Urinary bladder (tissue), 4 donors: ENCODE measurements at places on chromosomes 5 and 9.

- no peak for DNase-seq
Measured at GRCh38 chr5:107425541-107426031, 245.2 kb downstream of the EFNA5 start.

- no peak for DNase-seq
Measured at GRCh38 chr9:109894473-109894872, 114.5 kb downstream of the PALM2AKAP2 start.

DNA sequence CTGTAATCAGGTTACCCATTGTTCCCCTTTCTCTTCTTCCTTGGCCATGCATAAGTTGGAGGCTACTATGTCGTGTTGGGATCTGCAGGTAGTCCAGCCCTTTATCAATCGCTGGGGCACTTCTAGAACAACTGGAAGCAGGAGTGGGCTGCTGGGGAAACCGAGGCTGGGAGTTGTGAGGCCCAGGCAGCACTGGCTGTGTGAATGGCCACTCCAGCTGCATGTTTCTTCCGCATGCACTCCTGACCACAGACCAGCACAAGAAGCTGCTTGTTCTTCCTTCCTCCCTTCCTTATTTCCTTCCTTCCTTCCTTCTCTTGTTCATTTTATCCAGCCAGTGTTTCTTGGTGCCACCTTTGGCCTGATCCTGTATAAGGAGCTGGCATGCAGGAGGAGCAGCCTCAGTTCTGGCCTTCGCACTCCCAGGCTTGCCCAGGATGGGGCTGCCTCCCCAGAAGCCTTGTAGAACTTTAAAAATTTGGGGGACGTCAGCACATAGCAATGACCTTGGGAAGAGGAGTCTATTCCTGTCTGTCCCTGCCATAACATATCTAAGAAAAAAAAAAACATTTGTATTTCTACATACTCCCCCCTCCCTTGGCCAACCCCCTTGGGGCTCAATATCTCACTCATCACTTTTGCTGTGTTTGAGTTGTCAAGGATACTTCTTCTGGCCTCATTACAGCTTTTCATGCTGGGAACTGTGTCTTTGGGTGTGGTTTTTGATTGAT lies 20.8 kb upstream of the CXCL14 start:
- no peak for DNase-seq

GRCh38 chr9:21901546-21901945 lies 92.6 kb downstream of the CDKN2A start:
- DNase-seq: no peak

DNA sequence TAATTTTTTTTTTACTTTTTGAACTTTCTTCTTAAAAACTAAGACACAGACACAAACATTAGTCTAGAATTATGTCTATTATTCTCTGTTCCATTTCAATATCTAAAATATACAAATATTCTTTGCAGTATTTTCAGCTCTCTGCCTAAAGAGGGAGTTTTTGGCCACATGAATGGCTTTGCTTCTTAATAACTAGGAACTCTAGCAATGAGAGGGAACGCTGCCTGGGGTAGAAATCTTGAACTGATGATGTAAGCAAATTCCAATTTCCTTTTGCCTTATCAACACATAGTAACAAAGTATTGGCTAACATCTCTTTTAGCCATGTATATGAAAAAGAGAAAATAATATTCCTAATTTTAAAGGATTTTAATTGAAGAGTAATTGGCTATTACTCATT lies 51.9 kb downstream of the SLC25A46 start:
- DNase-seq: no peak

- no peak for DNase-seq
Measured at GRCh38 chr9:78507037-78507436, 210.1 kb downstream of the PSAT1 start.

DNA sequence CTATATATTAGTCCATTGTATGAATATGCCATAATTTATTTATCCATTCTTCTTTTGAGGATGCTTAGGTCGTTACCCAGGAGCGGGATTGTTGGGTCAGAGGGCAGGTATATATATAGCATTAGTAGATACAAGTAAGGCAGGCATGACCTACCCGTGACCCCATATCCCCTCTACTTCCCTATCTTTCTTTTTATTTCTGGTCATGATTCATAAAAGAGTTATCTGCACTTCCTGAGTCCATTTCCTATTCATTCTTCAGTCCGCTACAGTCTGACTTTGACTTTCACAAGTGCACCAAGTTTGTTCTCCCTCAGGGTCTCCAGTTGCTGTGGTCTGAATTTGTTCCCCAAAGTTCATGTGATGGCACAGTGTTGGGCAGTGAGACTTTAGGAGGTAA lies 6.9 kb downstream of the RHOBTB3 start:
- DNase-seq: no peak

GRCh38 chr5:175047048-175047447 lies 322.7 kb downstream of the MSX2 start:
- DNase-seq: no peak

GRCh38 chr5:57666582-57666981 lies 184.0 kb upstream of the ACTBL2 start:
- no peak for DNase-seq

DNA sequence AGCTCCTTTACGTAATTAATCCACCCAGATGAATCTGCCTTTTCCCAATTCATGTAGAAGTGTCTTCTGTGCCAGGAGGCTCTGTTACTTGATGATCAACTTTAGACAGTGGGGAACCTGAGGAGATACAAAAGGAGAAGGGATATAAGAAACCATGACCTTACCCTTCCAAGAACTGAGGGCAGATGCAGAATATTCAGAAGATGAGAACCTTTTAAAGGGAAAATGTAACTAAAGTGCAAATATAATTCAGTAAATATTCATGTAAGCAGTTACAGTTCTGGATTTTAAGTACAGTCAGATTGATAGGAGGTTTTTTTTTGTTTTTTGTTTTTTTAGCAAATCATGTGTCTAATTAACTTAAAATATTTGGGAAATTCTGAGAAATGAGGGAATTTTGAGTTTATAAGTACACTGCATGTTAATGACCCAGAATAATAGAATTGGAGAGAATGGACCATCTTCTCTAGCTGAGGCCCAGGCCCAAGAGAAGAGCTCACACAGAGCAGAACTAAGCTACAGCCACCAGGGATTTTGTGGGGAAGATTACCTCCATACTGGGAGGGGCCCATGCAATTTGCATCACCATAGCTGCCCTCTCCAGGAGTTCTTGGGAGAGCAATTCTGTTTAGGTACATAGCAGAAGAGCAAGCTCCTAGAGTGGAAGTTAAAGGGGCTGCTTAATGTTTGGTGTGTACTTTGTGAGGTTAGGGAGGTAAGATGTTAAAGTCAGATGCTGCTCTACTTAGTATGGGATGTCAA lies 61.5 kb downstream of the SV2C start:
- no peak for DNase-seq

GRCh38 chr5:112929336-112930081 lies 7.5 kb upstream of the REEP5 start:
- DNase-seq: no peak

DNA sequence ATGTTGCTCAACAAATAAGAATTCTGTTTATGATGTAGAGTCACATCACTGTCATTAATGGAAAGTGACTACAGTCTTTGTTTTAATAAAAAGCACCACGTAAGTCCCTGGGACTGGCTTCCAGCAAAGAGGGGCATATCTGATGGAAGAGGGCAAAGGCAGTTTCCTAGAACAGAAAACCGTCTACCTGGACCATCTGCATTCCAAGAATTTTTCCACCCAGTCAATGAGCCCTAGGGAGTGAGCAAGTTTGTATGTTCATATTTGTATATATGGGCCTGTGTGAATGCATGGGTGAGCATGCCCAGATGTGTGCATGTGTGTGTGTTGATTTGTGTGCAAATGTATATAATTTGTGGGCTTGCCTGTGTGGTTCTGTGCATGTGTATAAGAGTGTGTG lies 156.8 kb upstream of the SEMA6A start:
- no peak for DNase-seq

DNA sequence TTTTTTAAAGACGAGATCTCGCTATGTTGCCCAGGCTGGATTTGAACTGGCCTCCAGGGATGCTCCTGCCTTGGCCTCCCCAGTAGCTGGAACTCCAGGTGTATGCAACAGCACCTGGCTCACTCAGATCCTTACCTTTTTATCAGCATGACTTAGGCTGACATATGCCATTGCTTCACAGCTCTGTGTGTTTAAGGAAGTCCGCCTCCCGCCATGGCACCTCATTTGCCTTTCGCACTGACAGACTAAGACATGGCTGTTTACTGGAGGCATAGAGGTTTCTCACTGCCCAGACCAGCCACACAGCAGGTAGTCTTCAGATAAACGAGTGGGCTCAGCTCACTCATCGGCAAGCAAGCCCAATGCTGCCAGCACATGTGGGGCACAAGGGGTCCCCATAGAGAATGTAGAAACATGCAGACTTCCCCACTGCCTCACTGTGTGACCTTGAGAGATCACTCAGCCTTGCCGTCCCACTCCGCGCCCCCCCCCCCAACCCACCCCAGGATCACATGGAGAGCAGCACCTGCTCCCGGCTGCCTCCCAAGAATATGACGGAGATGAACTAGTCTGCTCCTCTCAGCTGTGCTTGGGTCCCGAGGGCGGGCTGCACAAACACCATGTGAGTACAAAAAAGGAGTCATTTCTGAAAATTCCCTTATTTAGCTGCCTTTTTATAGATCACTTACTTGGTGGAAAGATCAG lies 62.8 kb downstream of the DCP2 start:
- DNase-seq: no peak

- DNase-seq: peak; percentile 53
Measured at GRCh38 chr5:2550509-2550908, 201.0 kb downstream of the IRX2 start.

- DNase-seq: no peak
Measured at GRCh38 chr9:75116306-75116705, 28.0 kb downstream of the OSTF1 start.

- peak; percentile 20 for DNase-seq
Measured at GRCh38 chr5:66171349-66172344, 27.5 kb downstream of the SREK1 start.

GRCh38 chr5:65078331-65078730 lies 309.6 kb downstream of the CWC27 start:
- DNase-seq: no peak

- DNase-seq: no peak
Measured at GRCh38 chr9:126829035-126829434, 24.2 kb downstream of the ZBTB43 start.

DNA sequence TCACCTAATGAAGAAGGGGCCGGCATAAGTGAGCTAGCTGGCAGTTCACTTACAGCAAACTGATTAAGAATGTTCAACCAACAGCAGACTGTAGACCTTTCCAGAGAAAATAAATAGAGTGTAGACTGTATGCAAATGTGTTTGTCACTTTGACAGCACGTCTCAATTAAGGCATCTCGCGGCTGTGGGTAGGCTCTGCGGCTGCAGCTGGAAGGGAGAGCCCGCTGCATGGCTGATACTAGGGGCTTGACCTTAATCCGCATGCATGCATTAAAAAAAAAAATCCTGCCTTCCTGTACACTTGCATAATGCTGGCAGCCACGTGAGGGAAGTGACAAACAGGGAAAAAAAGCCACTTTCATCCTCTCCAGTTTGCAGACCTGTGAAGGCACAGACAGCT lies 82.3 kb downstream of the CRB2 start:
- DNase-seq: no peak

DNA sequence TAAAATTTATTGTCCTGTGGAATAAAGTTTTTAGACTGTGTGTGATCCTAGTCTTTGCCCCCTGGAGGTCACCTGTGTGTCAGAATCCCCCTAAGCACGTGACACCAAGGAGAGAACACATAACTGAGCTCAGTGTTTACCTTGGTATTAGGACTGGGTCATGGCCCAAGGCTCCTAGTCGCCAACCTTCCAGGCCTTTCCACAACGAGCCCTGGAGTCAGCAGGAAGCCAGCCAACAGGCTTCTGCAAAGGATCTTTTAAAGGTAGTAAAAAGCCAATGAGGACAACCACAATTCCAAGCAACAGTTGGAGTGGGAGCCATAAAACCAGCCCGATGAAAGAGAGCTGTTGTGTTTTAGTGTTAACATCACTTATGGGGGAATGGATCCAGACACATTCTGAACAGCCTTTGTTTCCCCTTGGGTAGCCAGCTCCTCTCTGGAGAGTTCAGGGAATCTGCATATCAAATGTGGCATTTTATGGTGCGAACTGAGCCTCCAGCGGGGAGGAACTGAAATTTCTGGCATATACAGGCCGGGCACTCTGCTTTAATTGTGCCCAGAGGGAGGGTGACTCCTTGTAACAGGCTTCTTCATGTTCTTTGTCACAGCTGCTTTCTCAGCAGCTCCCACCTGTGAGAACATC lies 239.9 kb downstream of the FSTL4 start:
- DNase-seq: no peak

DNA sequence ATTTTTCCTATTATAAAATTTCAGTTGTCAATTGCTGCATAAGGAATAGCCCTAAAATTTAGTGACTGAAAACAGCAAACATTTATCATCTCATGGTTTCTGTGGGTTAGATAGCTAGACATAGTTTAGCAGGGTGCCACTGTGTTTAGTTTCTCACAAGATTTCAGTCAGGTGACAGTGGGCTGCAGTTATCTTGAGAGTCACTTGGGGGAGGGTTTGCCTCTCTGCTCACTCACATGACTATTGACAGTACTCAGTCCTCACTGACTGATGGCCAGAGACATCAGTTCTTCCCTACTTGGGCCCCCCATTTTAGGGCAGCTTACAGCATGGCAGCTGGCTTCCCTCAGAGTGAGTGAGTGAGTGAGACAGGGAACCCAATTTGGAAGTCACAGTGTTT lies 42.0 kb downstream of the PBX3 start:
- DNase-seq: no peak

GRCh38 chr5:134403951-134404350 lies 7.7 kb downstream of the CDKN2AIPNL start:
- DNase-seq: no peak

DNA sequence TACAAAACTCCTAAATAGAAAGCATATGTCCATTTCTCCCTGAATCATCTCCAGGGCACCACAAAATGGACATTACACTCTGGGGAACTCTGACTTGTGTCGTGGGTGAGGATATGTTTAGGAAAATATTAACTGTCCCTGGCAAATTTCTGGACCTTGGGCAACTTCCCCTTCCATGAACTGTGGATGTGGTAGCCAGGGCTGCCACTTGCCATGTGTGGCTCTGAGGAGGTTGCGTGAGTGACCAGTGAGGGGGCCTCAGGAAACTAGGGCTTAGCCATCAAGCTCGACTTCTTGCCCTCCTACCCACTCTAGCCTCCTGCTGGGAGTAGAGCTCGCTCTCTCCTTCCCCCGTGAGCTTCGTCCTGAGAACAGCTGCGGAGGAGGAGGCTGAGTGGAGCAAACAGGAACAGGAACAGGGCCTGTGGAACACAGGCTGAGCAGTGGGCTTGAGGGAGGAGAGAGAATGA lies 13.8 kb upstream of the STC2 start:
- no peak for DNase-seq

GRCh38 chr5:126015235-126016181 lies 407.7 kb upstream of the GRAMD2B start:
- no peak for DNase-seq

- no peak for DNase-seq
Measured at GRCh38 chr9:110089681-110090370, 118.1 kb downstream of the C9orf152 start.

GRCh38 chr9:20065046-20065445 lies 276.2 kb upstream of the SLC24A2 start:
- DNase-seq: no peak
